Activated naive CD4-positive, alpha-beta T cell (primary cell): ENCODE measurements at places on chromosomes 6 and 20.

DNA sequence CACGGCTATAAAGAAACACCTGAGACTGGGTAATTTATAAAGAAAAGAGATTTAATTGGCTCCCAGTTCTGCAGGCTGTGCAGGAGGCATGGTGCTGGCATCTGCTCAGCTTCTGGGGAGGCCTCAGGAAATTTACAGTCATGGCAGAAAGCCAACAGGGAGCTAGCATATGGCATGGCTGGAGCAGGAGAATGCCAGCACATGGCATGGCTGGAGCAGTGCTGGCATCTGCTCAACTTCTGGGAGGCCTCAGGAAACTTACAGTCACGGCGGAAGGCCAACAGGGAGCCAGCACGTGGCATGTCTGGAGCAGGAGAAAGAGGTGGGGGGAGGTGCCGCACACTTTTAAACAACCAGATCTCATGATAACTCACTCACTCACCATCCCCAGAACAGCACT is 32.5 kb upstream of the DACT2 start:
- no peak for DNase-seq

GRCh38 chr6:89122625-89123024 is 4.8 kb upstream of the SRSF12 start:
- DNase-seq = no peak

- no peak for DNase-seq
Observed at GRCh38 chr6:37713529-37714119, 15.9 kb upstream of the MDGA1 start.

DNA sequence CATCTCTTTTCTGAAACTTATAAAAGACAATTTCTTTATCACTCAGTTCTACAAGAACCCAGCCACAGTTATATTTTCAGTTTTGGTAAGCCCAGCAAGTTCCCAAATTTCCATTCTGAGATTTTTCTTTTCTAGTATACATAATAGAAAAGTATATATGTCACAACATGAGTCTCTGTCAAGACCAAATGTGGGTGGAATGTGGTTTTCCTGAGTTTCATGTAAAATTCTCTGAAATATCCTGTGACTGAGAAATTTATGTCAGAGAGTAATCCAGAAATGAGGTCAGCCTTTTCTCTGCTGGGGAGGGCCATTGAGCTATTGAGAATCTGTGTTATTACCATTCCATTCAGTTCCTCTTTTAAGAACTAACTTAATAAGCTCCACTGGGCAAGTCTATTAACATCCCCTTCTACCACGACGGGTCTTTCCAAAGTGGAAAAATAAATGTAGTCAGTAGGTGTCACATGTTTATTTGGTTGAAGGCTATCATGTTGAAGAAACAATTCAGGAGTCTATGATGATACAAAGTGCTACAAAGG is 100.7 kb upstream of the HMGN3 start:
- no peak for DNase-seq

DNA sequence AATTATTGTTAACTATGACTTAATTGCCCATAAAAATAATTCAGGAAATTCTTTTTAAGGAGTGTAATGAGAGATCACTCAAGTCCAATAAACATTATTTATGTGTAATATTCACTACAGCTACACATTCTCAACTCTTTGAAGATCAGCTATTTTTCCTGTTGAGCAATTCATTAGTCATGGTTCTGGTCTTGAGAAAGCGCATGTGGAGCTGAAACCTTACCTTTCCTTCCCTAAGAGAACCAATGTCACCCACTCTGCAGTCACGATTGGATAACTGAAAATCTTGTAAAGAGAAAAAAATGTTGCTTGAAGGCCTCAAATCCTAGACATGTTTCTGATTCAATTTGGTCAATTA is 736.9 kb upstream of the MARCKS start:
- DNase-seq = no peak

GRCh38 chr6:157253017-157253416 is 70.3 kb downstream of the TMEM242 start:
- DNase-seq = no peak

GRCh38 chr6:127514179-127514772 is 4.9 kb downstream of the MTCL3 start:
- no peak for DNase-seq

DNA sequence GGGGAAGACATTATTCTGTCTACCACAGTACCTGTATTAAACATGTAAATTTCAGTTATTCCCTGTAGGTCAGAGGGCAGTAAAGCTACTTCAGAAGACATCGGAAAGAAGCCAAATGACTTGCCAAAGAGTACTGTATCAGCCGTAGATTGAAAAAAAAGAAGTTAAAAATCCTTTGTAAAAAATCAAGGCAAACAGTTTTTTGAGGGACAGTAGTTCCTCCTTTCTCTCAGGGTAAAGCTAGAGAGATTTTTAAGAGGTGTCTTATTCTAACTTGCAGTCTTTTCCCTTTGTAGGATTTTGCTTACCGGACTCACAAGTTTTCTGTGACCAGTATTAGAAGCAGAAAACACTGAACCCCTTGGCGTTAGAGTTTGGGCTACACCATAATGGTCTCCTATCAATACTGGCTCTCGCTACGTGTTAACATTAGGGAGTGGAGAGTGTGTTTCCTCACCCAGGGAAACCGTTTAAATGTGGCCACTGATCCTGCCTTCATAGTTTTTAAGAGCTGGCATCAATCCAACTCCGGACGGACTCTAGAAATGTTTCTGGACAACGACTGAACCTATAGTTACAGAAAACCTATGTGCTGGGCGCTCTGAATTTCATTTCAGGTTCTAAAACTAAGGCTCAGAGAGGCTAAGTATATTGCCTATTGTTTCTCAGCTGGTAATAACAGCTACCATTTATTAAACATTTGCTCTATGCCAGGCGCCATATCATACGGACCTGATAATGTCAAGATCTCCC is 1.3 kb upstream of the ASXL1 start:
- DNase-seq = no peak

DNA sequence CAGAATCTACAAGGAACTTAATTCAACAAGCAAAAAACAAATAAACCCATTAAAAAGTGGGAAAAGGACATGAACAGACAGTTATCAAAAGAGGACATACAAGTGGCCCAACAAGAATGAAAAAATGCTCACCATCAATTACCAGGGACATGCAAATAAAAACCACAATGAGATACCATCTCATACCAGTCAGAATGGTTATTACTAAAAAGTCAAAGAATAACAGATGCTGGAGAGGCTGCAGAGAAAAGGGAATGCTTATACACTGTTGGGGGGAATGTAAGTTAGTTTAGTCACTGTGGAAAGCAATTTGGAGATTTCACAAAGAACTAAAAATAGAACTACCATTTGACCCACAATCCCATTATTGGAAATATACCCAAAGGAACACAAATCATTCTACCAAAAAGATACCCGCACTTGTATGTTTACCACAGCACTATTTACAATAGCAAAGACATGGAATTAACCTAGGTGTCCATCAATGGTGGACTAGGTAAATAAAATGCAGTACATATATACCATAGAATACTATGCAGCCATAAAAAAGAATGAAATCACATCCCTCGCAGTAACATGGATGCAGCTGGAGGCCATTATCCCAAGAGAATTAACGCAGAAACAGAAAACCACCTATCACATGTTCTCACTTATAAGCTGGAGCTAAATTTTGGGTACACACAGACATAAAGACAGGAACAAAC is 48.4 kb downstream of the RNGTT start:
- DNase-seq = no peak

DNA sequence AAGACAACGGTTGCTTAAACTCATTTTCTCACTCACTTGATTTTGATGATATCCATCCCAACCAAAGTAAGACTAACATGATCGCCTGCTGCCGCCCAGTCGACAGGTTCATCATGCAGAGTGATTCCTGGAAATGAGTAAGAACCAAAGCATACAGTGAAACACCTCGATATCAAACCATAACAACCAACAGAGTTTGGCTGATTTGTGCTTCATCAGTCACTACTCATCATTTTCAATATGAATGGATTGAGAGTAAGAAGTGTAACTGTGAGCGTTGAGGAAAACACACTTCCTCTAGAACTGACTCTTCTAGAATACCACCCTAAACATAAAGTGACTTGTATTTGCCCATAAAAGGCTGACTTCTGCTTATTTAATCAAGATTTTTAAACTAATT is 29.2 kb upstream of the ALDH8A1 start:
- DNase-seq = no peak

DNA sequence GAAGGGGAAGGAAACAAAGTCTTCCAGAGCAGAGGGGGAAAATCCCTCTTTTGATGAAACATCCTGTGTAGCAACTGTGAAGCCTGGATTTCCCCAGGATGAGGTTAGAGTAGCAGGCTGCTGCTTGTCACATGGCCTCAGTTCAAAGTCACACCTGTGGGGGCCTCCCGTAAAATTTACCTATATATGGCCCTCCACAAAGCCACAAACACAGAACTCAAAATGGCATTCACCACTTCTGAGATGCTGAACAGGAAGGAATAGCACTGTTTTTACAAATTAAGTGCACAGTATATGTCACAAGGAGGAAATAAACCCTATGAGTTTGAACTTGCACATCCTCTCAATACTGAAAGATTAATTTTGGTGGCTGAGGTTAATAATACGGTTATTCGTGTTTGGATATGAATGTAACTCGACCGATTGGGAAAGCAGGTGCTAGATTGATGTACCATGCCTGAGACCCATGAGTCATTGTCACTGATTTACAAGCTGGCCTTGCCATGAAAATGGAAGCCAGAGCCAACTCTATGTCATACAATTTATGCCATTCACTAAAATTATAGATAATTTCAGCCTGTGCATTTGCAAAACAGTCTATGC is 70.6 kb downstream of the SGK1 start:
- peak; percentile 33 for DNase-seq

DNA sequence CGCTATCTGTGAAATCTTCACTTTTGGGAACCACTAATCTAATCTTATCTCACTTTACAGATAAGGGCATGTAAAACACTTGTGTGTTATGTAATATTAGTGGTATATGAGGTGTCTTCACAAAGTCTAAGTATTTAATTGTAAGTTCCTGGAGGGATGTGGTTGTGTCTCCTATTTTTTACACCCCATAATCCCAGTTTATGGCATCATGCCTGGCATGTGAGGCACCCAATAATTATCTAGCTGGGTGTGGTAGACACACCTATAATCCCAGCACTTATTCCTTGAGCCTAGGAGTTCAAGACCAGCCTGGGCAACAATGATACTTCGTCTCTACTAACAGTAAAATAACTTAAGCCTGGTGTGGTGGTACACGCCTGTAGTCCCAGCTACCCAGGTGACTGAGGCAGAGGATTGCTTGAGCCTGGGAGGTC is 16.5 kb upstream of the TBCC start:
- no peak for DNase-seq

DNA sequence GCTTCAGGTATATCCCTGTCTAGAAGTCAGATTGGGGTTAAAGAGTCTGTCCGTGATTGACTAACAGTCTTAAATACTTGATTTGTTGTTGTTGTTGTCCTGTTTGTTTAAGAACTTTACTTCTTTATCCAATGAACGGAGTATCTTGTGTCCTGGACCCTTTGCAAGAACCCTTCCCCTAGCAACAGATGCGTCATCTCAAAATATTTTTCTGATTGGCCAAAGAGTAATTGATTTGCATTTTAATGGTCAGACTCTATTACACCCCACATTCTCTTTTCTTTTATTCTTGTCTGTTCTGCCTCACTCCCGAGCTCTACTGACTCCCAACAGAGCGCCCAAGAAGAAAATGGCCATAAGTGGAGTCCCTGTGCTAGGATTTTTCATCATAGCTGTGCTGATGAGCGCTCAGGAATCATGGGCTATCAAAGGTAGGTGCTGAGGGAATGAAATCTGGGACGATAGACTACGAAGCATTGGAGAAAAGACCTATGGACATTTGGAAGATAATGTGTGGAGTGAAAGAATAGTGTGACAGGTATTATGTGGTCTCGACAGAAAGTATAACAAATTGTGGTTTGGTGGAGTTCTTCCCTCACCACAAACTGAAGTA is at the start of gene HLA-DRA:
HLA-DRA (plus strand) TSS at position 286 of the 613 bp plus-strand sequence; CDS start at position 350, 64 bp downstream.
- DNase-seq = no peak

DNA sequence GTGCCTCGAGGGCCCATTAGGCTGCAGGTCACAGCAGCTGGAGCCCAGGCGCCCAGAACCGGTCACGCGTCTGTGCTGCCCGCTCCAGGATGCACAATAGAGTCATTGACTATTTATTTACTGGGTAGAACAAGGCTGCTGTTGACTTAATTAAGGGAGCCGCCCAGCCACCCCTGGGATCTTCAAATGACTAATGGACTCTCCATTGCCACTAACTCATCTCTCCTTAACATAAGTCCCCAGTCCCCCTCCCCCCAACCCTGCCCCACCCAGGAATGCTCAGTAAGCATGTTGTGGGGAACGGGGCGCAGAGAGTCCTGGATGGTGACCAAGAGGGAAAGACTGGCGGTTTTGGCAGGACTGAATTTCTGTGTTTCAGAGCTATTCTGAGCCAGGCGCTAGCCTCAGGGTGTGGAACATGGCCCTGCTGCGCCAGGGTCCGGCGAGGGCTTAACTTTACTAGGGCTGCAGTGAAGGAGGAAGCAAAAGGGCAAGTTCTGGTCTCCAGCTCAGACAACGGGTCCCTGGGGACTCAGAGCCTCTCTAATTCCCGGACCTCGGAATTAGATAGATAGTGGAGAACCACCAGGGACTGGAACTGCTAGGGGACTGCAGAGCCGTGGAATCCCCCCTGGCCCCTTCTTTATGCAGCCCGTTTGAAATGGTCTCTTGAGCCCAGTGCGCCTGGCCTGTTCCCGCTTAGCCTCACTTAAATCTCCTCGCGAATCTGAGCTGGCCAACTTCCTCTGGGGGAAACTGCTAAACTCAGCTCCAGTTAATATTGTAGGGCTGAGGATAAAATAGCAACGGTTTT is 1.5 kb upstream of the GRIK2 start:
- no peak for DNase-seq

- no peak for DNase-seq
Observed at GRCh38 chr6:112886415-112886814, 539.3 kb downstream of the RFPL4B start.
